NCI-H1417 treated with DMSO at 0.1 percent for 48 hours (cell line): ENCODE measurements at places on chromosomes 11 and 22.

DNA sequence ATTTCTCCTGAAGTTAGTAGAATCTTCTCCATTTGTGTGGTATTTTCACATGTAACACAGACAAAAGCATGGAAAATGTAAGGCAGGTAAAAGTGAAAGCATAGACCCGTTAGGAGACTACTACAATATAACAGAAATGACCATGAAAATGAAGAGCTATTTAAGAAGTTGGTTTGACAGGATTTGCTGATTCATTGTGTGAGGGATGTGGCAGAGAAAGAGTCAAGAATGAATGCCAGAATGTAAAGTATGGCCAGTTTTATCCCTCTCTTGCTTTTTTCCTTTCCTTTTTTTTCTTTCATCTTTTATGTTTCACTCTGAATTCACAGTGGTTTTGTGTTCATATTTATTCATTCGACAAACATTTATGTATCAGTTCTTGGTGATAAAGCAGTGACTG is 115.9 kb downstream of the ARFGAP2 start:
- no peak for DNase-seq

GRCh38 chr11:29343465-29344333 is 673.1 kb downstream of the KCNA4 start:
- DNase-seq = no peak

- DNase-seq = no peak
Measured at GRCh38 chr11:31492320-31492913, 17.0 kb downstream of the IMMP1L start.

GRCh38 chr11:36012979-36013378 is 69.1 kb downstream of the LDLRAD3 start:
- no peak for DNase-seq
